ENCODE measurements at places on chromosomes 2 and 18. TPM values are rescaled to one million over a fixed set of nuclear protein-coding genes. Genes with fewer than 3 reads are reported as not detected.

SLC4A5 gene
- total RNA-seq, result 24.2 TPM

RNU2-63P gene
- total RNA-seq, result not detected

ATOH8 gene
- total RNA-seq, result 82.2 TPM

TBR1 gene
- total RNA-seq, result not detected

- no peak for DNase-seq
Measured at GRCh38 chr2:172612051-172612450, 56.2 kb downstream of the PDK1 start.

- no peak for DNase-seq
Measured at GRCh38 chr18:48711651-48712486, 173.0 kb downstream of the CTIF start.

DNA sequence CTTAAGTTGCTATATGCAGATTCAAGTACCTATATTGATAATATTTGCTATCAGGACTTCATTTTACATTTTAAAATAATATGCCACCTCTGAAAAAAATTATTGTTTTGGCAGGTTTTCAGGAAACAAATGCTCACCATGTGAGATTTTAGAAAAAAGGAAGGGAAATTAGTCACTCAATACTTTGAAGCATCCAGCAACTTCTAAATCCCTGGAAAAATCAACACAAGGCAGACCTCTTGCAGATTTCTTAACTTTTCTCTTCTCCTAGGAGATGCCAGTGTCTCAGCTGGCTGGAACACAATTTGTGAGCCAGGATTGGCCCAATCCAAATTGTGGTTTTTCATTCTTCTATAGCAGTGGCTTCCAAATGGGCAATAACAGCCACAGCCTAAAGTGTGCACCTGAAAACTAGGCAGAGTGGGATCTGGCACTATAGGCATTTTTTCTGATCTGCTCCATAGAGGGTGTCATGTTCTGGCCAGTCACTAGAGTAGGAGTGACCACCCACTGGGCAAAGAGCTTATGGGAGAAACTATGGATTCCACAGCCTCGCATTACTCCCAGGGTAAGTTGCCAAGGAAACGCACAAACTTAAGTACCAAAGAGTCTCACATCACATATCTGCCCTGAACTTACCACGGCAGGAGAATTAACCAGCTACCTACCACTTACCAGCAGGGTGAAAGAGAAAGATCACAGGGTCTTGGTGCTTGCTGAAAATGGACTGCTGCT is 28.1 kb upstream of the THOC1 start:
- DNase-seq, result no peak

GRCh38 chr18:48955830-48956261 is 5.1 kb upstream of the SMAD7 start:
- no peak for DNase-seq

GRCh38 chr2:128292599-128293425 is 25.9 kb downstream of the HS6ST1 start:
- no peak for DNase-seq

GRCh38 chr2:5546181-5546580 is 146.0 kb upstream of the SOX11 start:
- DNase-seq, result no peak

- no peak for DNase-seq
Measured at GRCh38 chr2:208546107-208546506, 139.5 kb downstream of the PTH2R start.

Measured in upper lobe of left lung (tissue), 6 donors.